ENCODE measurements at places on chromosomes 4 and X.

DNA sequence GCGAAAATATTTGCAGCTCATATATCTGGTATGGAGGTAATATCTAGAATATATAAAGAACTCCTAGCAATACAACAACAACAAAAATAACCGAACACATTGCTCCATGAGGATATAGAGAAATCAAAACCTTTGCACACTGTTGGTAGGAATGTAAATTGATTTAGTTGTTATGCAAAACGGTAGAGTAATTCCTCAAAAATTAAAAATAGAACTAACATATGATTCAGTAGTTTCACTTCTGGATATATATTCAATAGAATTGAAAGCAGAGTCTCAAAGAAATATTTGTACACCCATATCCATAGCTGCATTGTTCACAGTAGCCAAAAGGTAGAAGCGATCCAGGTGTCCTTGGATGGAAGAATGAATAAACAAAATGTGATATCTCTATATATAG is 203.0 kb upstream of the CNKSR2 start:
- DNase-seq, result no peak

- no peak for DNase-seq
Measured at GRCh38 chr4:16896881-16897750, 1.3 kb downstream of the LDB2 start.

DNA sequence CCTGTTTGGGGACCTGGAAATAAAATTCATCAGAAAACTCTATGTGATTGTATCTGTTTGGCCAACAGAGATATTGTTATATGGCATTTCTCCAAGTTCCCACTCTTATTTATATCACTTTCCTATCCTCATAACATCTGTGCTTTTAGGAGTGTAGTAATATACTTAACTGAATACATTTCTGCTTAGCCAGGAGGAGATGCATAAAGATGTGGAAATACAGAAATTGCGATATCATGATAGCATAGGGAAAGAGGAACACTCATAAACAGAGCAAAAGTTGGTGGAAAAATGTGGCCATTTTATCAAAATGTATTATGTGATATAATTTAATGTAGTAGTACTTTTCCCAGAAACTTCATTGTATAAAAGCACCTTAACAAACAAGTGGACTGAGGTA is 46.1 kb upstream of the TSPAN7 start:
- no peak for DNase-seq

DNA sequence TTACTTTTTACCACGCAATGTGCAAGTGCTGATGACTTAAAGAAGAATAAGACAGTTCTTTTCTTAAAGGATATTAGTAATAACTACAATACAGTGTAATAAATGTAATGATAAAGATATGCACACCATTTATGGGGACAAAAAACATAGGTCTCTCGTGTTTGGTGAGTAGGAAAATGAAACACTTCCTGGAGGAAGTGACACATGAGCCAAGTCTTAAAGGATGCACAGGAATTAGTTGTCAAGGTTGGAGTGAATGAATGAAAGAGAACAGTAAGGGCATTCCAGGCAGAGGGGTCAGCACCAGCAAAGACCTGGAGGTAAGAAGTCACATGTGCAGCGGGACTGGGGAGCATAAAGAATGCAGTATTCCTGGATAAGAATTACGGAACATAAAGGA is 112.7 kb downstream of the SH3RF1 start:
- DNase-seq, result no peak

- DNase-seq, result no peak
Measured at GRCh38 chr4:110540982-110541451, 65.1 kb downstream of the ENPEP start.

GRCh38 chr4:112289407-112290253 is 3.9 kb upstream of the TIFA start:
- DNase-seq, result no peak

- no peak for DNase-seq
Measured at GRCh38 chrX:15977644-15978043, 123.0 kb upstream of the AP1S2 start.

GRCh38 chr4:6942238-6942800 is 32.7 kb downstream of the TBC1D14 start:
- DNase-seq, result no peak

GRCh38 chr4:116724249-116724648 is 361.1 kb downstream of the TRAM1L1 start:
- DNase-seq, result no peak

DNA sequence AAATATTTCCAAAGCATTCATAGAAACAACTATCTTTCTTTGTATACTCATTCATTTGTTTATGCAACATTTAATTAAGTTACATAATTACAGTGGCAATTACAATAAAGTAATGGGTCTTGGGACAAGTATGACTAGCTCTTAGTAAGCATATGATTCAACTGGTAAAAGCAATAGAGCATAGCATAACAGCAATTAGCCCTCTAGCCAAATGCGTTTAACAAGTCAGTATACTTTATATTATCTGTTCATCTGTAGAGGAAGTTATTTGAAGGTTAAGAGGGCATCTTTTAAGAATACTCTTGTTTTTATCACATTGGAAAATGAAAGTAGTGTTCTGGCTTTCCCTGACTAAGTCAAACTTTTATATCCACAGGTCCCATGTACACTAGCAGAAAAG is 198.1 kb upstream of the UGT8 start:
- no peak for DNase-seq

DNA sequence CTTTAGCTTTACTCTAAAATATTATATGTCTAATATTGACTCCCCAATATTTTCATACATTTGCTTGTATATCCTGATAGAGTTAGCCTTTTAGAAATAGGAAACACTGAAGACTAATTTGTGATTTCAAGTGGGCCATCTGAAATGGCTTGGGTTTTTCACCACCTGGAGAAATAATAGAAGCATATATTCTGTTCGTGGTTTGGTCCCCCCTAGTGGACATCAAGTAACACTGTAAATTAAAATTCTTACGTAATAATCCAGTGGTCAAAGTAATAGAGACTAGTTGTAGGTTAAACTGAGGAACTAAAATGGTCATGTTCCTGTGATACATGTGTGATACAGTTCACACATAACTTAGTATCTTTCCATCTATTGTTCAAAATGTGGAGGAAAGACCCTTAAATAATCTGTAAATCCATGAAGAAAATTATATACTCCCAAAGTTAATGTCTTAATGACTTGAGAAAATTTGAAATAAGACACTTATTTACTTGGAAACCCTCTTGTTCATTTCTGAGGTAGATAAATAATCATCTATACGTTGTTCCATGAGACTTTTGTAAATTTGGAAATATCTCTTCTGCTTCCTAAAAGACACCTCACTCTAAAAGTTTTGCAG is 79.8 kb upstream of the SMARCAD1 start:
- peak; percentile 18 for DNase-seq

DNA sequence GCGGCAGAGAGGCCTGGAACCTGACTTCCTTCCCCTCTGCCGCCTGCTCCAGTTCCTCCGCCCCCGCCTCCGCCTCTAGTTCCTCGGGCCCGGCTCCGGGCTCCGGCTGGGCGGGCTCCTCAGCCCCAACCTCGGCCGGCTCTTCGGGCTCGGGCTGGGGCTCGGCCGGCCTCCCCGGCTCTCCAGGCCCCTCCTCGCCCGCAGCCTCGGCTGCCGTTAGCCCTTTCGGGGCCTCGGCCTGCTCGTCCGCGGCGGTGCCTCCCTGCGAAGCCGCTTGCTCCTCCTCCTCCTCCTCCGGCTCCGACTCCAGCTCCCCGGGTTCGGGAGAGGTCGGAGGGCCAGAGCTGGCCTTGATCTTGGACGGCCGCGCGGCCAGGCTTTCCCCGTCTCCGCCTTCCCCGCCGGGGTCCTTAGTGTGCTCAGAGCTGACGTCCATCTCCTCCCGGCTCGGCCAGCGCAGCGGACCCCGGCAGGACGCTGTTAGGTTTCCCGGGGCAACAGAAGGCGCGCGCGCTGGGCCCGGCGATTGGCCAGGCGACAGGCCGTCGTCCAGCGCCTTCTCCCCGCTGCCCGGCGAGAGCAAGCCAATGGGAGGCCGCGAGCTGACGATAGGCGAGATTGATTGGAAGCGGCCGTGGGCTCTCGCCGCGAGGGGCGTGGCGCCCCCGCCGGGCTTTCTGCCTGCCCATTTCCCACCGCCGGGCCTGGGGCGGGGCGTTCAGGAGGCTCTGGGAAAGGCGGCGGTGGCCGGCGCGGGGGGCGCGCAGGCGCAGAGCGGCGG is 479 bp upstream of the TADA2B start:
- DNase-seq, result peak; percentile 97

- no peak for DNase-seq
Measured at GRCh38 chrX:129831091-129831885, 12.4 kb downstream of the ZDHHC9 start.

- no peak for DNase-seq
Measured at GRCh38 chrX:42920752-42921151, 142.8 kb upstream of the PPP1R2C start.

GRCh38 chr4:104969394-104970082 is 177.1 kb upstream of the TET2 start:
- no peak for DNase-seq

DNA sequence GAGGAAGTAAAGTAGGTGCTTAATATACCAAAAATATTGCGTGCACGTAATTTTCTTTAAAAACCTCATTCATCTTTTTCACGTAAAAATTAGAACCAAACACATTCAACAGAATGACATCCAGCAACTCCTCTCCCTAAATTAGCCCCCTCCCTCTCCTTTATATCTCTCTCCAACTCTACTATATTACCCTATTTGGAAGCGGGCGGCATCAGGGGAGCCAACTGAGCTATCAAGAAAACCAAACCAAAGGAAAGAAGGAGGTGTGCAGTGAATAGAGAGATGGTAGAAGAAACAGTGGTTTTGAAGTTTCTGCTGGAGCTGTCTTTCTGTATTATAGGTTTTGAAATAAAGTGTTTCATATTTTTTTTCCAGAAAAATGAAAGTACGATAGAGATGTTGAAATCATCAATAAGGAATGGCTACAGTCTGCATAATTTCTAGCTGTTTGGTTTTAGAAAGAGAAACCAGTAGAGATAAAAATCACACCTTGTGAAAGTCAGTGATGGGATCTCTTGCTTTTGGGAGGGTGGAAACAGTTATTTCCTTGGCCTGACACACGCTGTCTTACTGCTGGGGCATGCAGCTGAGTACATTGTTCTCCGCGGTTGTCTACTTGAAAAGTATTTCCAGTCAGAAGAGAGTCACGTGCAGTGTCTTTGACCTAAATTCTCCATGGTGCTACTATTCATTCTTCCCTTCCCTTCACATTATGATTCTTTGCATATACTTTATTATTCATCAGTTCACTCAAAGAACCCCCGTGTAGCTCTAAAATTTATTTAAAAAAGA is 94.1 kb upstream of the WDR17 start:
- DNase-seq, result peak; percentile 14

DNA sequence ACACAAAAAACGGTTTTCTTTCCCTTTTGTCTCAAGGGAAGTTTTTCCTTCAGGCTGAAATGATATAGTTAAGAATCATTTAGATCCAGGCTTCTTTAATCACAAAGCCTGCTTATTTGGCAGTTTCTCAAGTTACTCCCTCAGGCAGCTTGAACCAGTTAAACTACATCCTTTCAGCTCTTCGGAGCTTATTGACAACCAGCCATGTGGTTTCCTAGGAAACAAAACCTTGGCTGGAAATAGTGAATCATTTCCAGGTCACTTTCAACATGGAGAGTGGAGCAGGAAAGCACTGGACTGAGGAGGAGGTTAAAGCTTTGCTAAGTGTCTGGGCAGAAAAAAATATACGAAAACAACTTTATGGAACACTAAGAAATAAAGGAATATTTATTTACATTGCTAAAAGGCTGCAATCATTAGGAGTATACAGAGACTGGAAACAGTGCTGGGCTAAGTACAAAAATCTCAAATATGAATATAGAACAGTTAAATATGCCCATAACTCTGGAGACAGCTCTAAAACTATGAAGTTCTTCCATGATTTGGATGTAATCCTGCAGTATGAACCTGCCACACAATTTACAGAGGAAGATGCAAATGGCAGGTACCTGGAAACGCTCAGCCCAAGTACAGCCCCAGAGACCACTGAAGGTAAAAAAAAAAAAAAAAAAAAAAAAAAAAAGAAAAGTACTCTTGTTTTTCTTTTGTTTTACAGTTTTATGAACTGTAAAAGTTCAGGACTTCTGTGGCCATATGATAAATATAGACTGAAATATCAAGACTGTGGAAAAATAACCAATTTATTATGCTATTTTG is 23.2 kb upstream of the AASDH start:
- DNase-seq, result peak; percentile 97

DNA sequence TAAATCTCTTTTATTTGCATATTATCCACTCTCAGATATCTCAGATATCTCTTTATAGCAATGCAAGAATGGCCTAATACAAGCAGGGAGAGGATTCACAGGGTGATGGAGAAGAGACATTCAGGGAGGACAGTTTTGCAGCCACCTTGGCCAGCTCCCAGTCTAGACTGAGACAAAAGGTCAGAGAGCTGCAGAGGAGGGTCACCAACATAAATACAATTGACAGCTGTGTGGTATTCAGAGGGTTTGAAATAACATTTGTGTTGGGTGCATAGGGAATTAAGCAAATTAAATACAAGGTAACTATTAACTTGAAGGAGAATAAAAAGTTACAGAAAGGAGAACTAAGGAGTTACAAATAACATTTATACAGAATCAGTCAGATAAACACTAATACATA is 189.5 kb upstream of the TAPT1 start:
- DNase-seq, result no peak

DNA sequence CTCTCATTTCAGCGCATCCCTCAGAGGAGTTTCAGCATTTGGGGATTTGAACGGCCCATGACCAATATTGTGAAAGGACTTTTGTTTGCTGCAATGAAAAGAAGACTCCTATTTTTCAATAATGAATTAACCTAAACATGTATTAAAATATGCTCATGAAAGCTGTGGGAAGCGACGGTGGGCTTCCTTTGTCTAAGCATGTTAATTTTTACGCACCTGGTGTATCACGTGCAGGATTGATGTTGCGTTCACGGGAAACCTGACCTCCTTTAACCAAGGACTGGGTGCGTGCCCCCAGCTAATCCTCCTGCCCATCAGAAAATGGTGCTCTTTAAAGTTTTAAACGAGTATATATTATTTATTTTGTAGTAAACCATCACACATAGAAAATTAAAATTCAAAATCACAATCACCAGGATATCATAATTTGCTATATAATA is 590 bp upstream of the CCDC110 start:
- no peak for DNase-seq

DNA sequence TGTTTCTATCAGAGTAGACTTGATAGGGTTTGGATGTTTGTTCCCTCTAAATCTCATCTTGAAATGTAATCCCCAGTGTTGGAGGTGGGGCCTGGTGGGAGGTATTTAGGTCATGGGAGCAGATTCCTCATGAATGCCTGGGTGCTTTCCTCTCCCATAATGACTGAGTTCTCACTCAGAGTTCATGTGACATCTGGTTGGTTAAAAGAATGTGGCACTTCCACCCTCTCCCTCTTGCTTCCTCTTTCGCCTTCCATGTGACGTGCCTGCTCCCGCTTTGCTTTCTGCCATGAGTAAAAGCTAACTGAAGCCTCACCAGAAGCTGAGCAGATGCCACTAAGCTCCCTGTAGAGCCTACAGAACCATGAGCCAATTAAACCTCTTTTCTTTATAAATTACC is 47.3 kb upstream of the SRPX start:
- no peak for DNase-seq

DNA sequence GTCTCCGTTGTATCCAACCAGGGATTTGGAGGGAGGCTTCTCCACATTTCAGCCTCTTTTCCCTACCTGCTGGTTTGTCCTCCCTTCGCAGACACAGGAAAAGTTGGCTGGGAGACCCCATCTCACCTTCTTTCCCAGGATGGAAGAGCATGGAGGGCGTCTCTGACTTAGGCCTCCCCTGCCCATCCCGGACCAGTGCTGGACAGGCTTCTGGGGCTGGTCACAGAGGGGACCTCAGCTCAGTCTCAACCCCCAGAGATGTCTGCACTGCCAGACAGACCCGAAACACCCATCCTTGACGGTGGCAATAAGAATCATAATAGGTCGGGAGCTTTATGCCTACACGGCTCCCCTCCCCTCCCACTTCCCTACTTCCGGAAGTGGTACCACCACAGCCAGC is 1.6 kb downstream of the WFS1 start:
- DNase-seq, result no peak
